ENCODE measurements at places on chromosomes 12 and 14.

- DNase-seq: no peak
These were observed 805 bp downstream of the MYH7 start for GRCh38 chr14:23434488-23435222.

- no peak for DNase-seq
These were observed 77.8 kb downstream of the HECTD4 start for GRCh38 chr12:112304436-112304835.

DNA sequence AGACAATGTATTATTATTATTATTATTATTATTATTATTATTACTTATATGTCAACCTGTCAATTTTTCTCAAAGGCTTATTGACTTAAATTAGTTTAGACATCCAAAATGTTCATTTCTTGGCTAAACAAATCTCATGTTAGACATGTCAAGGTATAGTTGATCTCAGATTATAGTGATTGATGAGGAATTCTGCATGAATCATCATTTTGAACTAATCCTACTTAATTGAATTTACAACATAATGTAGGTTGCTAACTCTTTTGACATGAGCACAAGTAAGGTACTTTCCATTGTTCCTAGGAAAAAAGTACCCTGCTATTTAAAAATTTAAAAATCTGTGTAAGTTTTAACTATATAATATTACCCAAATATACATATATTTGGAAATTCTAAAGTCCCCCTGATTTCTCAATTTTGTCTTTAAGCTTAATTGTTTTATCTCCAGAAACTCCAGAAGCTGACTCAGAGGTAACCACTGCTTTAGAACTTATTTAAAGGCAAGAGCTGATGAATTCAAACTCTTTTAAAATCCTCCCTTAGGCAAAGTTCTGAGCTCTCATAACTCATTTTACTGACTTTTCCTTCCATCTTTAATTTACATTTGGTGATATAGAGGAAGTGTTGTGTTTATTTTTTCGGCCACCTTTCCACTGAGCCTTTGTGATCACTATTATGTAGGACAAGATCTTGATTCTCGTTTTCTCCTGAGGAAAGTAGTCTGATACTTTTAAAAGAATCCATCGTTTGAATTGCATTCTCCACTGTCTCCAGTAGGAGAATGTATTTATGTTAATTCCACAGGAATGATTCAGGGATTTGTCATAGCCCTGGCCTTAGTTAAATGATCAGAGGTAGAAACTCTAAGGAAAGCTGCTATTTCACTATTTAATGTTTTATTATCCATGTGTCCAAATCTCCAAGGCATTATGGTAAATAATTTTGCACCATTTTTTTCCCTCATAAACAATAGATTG, 1304.5 kb downstream of the AACS start:
- DNase-seq: no peak

- DNase-seq: no peak
These were observed 51.0 kb upstream of the SRSF5 start for GRCh38 chr14:69715725-69716477.

- DNase-seq: no peak
These were observed 10.4 kb upstream of the PTHLH start for GRCh38 chr12:27982951-27983350.

GRCh38 chr12:114319422-114319821, 86.5 kb downstream of the TBX5 start:
- no peak for DNase-seq

- DNase-seq: no peak
These were observed 19.8 kb upstream of the RNASE2 start for GRCh38 chr14:20935303-20935984.

GRCh38 chr12:20415641-20416040, 47.3 kb downstream of the PDE3A start:
- no peak for DNase-seq

GRCh38 chr12:124183172-124183571, 111.7 kb upstream of the RFLNA start:
- no peak for DNase-seq

GRCh38 chr12:6708960-6709394, 8.4 kb upstream of the PIANP start:
- DNase-seq: no peak

DNA sequence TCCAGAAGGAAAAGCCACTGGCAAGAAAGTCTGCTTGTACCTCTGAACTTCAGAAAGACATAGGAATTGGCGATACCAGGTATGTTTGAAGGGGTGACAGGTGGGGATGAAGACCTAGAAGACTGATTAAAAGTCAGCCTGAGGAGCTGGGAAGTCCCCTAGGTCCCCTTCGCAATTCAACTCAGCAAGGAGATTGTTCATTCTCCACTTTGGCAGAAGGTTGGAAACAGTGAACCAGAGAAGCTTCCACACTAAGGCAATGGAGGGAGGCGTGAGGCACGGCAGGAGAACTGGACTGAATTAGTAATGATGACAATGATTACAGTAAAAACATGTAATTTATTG, 240.3 kb upstream of the TMPO start:
- DNase-seq: no peak

- DNase-seq: no peak
These were observed 169.7 kb upstream of the OTX2 start for GRCh38 chr14:56979936-56980335.

- DNase-seq: no peak
These were observed 352.4 kb downstream of the DPF3 start for GRCh38 chr14:72541546-72541945.

DNA sequence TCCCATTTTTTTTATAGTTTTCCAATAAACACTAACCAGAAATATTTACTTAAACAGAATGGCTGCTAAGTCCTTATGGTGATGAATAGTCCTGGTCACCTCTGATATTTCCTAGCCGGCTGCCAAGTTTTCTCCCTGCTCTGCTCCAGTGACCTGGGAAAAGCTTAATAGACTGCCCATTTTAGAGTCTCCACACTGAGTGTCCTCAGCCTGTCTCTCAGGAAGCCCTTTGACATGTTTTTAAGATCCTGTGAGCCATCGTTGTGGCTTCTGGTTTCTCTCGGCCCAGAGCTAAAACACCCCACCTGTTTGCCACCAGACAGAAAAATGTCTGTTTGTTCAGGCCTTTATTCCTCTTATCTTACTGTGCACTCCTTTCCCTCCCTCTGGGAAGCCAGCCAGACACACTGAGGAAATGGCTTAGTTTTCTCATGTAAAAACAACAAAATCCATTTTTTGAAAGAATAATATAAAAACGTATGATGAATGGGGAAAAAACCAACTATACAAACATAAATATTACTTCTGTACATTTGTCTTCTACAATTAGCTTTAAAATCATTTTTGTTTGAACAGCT, 25.4 kb upstream of the ALDH2 start:
- no peak for DNase-seq

DNA sequence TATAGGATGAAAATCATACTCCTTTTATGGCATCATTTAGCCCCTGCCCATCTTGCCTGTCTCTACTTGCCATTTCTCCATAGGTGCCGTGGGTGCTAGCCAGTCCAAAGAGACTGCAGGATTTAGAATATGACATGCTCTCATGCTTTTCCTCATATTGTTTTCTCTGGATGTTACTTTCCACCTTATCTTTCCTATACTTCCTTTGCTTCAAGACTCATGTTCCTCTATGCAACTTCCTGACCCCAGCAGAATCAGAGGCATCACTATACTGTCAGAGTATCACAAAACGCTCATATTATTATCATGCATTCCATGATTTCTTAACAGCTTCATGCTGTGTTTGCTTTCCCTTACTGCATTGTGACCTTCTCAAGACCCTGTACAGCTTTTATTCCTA, 220.8 kb upstream of the ABCD2 start:
- no peak for DNase-seq

DNA sequence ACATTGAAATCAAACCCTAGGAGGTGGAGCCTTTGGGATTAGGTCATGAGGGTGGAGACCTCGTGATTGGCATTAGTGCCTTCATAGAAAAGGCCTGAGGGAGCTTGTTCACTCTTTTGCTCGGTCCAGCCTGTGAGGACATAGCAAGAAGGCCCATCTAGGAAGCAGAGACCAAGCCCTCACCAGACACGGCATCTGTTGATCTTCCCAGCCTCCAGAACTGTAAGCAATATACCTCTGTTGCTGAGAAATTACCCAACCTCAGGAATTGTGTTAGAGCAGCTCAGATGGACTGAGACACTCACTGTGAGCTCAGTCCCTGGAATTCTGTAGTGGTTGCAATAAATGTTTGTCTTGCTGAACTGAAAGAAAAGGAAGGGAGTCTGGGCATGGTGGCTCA, 116.2 kb upstream of the MAP1LC3B2 start:
- DNase-seq: no peak

GRCh38 chr14:72751276-72752033, 142.4 kb downstream of the DPF3 start:
- no peak for DNase-seq

DNA sequence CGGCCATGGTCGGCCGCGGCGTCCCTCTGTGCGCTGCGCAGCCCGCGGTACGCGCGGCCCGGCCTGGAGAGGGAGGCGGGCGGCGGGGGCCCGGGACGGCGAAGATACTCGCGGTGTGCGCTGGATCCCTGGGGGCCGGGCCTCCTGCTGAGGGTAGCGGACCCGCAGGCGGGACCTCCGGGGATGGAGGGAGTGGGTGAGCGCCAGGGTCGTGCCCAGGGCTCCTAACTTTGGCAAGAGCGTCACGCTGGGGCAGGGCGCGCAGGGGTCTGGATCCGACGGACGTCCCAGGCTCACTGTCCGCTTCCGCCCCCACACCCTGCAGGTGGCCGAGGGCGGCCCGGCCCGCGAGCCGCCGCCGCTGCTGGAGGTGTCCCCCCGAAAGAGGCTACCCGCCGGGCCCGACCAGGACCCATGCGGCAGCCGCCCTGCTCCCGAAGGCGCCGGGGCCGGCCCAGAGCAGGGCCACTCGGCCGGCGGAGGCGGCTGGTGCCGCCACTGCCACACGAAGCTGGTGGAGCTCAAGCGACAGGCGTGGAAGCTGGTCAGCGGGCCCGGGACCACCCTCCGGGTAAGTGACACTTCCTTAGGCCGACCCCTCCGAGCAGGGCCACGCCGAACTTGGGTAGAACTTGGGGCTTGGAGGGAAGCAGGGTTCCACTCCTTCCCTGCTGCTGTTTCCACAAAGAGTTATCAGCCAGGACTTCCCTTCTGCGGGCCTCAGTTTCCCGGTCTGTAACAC, 502 bp downstream of the KIF26A start:
- DNase-seq: no peak

GRCh38 chr12:4115570-4115969, 158.0 kb upstream of the CCND2 start:
- no peak for DNase-seq

DNA sequence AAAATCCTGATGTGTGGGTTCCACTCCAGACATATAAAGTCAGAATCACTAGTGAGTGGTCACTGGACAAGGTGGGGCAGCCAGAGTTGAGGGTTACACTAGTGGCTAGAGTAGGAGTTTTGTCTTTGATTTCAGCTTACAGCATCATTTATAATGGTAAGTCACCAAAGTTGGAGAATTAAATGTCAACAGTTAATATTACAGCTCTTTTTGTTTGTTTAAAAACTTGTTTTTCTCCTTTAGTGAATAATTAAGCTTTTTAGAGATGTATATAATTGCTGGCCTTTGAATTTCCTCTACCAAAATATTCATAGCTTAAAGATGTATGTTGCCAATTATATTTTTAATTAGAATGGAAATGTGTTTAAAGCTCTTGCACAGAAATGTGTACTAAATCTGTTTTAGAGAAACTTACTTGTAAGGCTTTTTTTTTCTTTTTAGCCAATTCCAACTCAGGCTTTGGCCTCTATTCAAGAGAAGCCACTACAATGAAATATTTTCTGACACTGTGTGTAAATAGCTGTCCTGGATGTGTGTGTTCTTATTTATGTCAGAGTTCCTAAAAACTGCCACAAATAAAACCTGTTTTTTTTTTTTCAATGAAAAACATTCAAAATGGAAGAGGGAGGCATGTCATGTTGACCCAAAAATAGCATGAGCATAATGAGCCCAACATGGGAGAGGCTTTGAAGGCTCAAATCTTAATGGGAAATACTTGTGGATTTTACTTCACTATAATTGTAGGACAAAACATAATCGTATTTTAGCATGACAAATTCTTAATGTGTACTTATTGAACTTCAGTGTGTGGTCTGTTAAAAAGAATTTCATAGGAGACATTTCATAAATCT, 92.2 kb downstream of the TBC1D30 start:
- DNase-seq: no peak

DNA sequence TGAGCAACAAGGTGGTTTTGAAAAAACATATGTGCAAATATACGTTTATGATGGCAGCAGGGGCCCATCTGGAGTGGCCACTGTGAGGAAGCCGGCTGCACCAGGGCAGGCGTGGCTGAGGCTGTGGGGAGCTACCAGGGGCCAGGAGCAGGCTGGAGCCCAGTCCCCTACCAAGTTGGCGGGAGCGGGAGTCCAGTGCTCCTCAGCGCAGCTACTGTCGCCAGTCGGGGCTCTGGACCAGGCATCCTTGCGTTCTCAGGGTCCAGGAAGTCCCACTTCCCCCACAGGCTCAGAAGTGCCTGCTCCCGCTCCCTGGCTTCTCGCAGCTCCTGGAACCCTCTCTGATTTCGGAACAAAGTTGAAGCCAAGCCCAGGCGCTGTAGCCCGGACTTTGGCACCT, 1377.5 kb upstream of the FLRT2 start:
- no peak for DNase-seq

GRCh38 chr12:1795221-1795784, 25.1 kb upstream of the LRTM2 start:
- no peak for DNase-seq

GRCh38 chr14:41397926-41398325, 208.8 kb upstream of the LRFN5 start:
- DNase-seq: no peak

DNA sequence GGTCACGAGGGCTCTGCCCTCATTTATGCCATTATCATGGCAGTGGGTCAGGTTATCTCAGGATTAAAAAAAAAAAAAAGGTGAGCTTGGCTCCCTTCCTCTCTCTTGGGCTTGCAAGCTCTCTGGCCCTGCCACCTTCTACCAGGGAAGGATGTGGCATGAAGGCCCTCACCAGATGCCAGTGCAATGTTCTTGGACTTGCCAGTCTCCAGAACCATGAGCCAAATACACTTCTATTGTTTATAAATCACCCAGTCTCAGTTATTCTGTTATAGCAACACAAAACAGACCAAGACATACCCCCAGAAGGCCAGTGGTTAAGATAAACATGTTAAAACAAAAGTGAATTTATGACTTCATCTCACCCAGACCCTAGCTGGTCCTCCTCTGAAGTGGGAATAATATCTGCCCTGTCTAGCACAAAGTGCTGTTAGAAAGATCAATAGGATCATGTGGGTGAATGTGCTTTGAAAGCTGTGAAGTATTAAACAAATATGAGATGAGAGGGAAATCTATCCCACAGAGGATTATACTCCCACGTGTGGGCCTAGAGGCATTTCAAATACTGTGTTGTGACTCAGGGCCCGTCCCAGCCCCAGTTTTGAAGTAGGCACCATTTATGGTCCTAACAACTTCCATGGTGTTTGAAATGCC, 88.6 kb downstream of the NINJ2 start:
- DNase-seq: no peak

DNA sequence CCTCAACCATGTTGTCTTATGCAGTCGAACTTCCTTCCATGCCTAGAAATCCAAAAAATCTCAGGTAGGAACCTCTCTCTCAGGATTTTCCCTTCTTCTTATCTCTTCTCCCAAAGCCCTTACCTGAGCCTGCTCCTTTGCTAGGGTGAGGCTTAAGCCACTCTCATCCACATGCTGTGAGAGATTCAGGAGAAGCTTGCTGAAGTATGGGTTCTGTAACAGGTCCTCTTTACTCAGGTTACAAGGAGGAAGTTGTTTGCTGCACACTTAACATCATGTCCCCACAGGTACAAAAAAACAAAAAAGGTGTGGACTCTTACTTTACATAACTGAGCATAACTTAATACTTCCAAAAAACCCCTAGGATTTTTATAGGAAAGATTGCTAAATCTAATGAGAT, 4.5 kb downstream of the HAUS4 start:
- DNase-seq: no peak

- no peak for DNase-seq
These were observed 199.0 kb downstream of the KIF26A start for GRCh38 chr14:104337351-104337750.

Measured in activated T-helper 9 cell treated with anti-CD3 and anti-CD28 coated beads, Interleukin-2, amount 50 U/mL, for 16 hours (primary cell).